ENCODE measurements at places on chromosomes 2 and 18.

DNA sequence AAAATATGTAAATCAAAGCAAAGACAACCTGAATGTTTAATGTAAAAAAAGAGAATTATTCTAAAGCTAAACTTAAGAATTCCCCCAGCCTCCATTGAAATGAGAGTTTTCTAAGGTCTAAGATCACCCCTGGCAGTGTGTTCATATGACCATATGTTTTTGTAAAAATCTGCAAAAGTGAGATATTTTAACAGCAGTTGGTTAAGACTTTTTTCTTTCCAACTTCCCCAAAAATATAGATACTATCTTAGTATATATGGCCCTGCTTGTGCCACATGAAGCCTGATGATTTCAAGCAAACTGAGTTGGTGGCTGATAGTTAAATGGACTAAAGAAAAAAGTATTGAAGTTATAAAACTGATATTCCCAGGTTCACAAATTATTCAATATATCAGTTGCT lies 35.4 kb downstream of the ZNF804A start:
- no peak for DNase-seq

DNA sequence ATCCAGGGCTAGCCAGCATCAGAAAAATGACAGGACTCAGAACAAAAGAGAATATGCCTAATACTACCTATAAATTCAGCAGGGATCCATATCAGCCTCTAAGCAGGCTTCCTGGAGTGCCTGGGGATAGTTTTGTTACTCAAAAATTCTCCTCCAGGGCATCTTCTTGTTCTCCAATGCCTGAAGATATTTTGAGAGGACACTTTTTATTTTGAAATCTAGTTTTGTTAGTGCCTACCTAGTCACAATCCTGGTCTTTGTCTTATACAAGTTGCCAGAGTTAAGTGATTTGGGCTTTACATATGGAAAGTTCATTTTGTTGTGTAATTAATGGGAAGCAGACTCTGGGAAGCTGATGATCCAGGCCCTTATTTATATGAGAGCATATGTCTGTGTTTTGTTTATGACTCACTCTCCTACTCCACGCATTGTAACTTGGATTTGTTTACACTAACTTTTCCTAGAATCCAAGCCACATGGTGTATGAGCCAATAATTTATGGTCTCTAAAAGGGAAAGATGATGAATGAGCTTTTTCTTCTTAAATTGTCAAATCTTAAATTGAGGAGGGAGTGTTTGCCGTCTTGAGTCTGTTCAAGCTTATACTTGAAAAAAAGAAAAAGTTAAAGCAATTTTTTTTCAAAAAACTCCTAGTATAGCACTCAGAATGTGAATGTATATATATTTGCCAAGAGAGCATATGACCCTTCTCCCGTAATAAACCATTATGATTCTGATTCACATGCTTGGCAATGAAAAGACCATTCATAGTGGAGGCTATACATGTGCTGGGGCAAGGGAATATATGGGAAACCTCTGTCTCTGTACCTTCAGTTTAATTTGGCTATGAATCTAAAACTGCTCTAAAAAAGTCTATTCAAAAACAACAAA lies 370.3 kb downstream of the SETBP1 start:
- no peak for DNase-seq

DNA sequence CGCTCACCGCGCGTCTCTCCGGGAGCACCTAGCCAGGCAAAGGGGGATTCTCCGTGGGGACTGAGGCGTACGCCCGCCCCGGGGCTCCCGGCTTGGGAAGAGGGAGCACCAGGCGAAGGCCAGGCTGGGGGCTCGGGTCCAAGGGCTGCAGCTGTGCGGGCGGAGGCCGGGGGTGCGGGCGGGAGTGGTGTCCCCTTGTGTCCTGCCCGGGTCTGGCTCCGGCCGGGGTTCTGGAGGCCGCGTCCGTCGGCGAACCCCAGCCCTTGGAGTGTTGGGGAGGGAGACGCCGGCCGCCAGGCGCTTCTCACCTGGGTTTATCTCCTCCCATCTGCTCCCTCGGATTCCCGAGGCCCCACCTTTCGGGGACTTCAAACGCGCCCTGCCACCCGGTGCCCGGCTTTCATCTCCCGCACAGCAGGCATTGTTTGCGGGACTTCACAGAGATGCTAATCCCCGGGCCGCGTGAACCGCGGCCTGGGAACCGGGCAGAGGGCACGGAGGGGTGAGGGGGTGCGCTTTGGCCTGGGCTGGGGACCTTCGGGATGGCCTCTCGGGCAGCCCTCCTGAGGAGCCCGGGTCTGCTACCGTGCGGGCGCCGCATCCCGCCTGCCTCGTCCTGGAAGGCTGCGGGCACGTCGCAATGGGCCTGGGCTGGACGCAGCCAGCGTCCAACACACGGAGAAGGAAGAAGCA lies 5.0 kb upstream of the GBX2 start:
- DNase-seq, result no peak

DNA sequence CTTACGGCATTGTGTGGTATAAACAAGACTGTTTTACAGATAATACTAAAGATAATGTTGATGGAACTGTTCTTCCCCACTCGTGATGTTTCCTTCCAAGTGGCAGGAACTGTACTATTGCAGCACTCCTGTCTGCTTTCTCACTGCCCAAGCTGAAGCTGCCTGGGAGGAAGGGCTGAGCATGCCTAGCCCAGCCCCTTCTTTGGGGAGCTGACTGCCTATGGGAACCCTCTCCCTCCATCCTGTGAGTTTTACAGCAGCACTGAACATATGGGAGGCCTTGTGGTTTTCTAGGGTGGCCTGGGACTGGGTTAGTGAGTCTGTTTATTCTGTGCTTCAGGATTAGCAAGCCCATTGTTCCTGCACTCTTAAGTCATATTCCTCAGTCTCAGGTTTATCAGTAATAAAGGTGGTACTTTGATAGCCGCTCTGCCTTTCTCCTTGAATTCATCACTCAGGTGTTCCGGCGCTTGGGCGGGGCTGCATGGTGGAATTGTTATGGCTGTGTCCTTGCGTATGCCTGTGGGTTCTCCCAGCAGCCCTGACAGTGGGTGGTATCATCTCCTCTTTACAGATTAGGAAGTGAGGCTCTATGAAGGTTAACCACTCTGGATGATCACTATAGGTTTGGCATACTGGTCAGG lies 379.7 kb downstream of the PTPRM start:
- no peak for DNase-seq

- DNase-seq, result no peak
Observed at GRCh38 chr18:32420084-32420750, 50.5 kb downstream of the GAREM1 start.

DNA sequence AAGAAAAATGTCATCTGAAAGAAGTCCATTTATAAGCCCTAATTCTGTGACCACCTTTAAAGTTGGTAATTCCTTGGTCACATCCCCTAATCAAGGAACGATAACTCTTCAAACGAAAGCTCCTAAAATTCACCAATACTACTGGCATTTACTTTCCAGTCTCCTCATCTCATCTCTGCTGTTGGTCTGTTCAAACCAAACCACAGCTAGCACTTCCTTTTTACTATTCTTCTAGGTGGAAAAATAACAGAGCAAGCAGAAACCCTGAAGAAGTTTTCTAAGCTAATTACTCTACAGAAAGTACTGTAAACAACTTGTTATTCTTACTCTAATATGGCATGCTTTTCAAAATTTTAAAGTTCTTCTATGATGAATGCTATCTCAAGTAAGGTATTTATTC lies 21.6 kb downstream of the TIA1 start:
- DNase-seq, result no peak

All from stimulated activated CD8-positive, alpha-beta memory T cell treated with anti-CD3 and anti-CD28 coated beads, Interleukin-4, amount 100 ng/mL, for 48 hours (primary cell).